ENCODE measurements at places on chromosomes 2 and 18. TPM values are rescaled to one million over a fixed set of nuclear protein-coding genes. Genes with fewer than 3 reads are reported as not detected.

GRCh38 chr2:237864940-237865622, 5.7 kb downstream of the RAMP1 start:
- H3K36me3 ChIP-seq, result no peaks in the 10 kb centered on the region
- H3K4me1 ChIP-seq, result no peaks in the 10 kb centered on the region
- H3K27ac ChIP-seq, result no peak overlapping the region
- no peak for DNase-seq
- no peaks in the 10 kb centered on the region for H3K27me3 ChIP-seq

DNA sequence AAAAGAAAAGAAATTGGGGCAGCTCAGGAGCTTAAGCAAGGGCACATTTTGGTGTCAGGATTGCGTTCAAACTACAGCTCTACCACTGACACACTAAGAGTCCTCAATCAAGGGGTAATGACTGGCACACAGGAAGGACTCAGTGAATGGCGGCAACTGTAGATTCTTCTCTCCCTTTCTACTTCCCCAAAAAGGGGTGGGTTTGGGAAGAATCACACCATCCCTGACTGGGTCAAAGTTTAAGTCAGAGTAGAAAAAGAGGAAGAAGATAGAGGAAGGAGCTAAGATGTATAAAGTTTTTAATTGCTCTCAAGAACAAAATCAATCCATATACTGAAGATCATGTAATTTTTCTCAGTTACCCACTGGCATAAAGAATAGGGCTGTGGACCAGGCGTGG, 2.6 kb downstream of the NLRC4 start:
- H3K36me3 ChIP-seq, result no peaks in the 10 kb centered on the region
- no peak overlapping the region for H3K4me3 ChIP-seq
- no peak for DNase-seq

The DNER gene
- 16.5 TPM for total RNA-seq

The WIPF1 gene
- 55.0 TPM for total RNA-seq

The MEP1B gene
- total RNA-seq, result not detected

GRCh38 chr2:159206736-159207380, 79.6 kb downstream of the WDSUB1 start:
- no peak overlapping the region for H3K4me3 ChIP-seq
- H3K4me1 ChIP-seq, result no peaks in the 10 kb centered on the region
- DNase-seq, result no peak

The PXDN gene
- total RNA-seq, result 42.3 TPM

- peaks cover 10% of the 10 kb centered on the region for H3K4me1 ChIP-seq
- no peak for DNase-seq
- no peaks in the 10 kb centered on the region for H3K27me3 ChIP-seq
- H3K4me3 ChIP-seq, result no peak overlapping the region
- H3K36me3 ChIP-seq, result no peaks in the 10 kb centered on the region
- no peak overlapping the region for H3K27ac ChIP-seq
Observed at GRCh38 chr18:44719519-44720060, 38.9 kb downstream of the SETBP1 start.

The RBBP8 gene
- 166 TPM for total RNA-seq

- no peak for DNase-seq
- no peak overlapping the region for H3K4me3 ChIP-seq
- no peak overlapping the region for H3K27ac ChIP-seq
- H3K36me3 ChIP-seq, result no peaks in the 10 kb centered on the region
- H3K27me3 ChIP-seq, result no peaks in the 10 kb centered on the region
Observed at GRCh38 chr2:189267925-189268579, 88.5 kb upstream of the COL5A2 start.

DNA sequence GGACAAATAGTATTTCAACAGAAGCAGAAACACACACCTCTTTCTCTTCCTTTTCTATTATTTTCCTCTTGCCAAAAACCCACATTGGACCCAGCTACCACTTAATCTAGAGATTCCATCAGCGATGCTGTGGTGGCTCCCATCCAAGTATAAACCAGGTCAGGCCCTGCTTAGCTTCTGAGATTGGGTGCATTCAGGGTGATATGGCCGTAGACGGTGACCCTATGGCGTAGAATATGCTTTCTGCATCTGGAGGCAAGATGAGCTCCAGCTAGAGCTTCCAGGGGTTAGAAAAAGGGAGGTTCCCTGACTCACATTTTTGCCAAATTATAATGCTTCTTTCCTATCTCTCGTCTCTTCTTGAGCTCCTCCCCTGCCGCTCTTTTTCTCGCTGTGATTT, 66.5 kb downstream of the TNP1 start:
- H3K27me3 ChIP-seq, result no peaks in the 10 kb centered on the region
- no peaks in the 10 kb centered on the region for H3K4me1 ChIP-seq
- no peak overlapping the region for H3K27ac ChIP-seq
- H3K36me3 ChIP-seq, result no peaks in the 10 kb centered on the region
- DNase-seq, result no peak

DNA sequence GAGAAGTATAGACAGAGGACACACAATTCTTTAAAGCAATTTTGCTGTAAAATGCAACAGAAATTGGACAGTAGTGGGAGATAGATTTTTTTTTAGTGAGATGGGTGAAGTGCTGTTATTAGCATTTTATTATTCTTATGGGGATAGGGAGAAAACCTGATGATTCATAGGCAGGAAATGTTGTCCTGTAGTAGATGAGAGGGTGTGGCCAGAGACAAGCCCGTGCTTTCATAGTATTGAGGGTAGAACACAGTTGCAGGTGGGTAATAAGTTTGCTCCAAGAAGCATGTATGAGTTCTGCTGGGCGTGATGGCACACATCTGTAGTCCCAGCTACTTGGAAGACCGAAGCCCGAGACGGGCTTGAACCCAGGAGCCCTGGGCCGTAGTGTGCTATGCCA, 128.3 kb upstream of the ARHGAP28 start:
- H3K27ac ChIP-seq, result no peak overlapping the region
- H3K27me3 ChIP-seq, result no peaks in the 10 kb centered on the region
- H3K36me3 ChIP-seq, result no peaks in the 10 kb centered on the region
- H3K4me1 ChIP-seq, result no peaks in the 10 kb centered on the region
- H3K4me3 ChIP-seq, result no peak overlapping the region

DNA sequence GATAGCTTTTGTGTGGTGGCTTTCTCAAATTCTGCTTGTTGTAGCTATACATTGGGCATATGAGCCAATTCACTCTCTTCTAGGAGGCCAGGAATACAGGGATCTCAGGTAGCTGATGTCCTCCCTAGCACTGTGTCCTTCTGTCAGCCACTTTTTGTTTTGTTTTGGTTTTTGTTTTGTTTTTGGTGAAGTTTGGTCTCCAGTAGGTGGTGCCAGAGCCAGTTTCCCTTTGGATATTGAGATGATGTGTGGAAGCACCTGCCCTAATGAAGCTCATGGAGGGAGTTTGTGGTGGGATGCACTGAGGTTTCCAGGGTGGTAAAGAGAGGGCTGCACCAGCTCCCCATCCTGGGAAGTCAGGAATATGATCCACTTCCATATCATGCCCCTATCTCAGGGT, 100.5 kb upstream of the VWC2L start:
- no peak overlapping the region for H3K4me3 ChIP-seq
- no peaks in the 10 kb centered on the region for H3K4me1 ChIP-seq
- H3K36me3 ChIP-seq, result no peaks in the 10 kb centered on the region
- no peaks in the 10 kb centered on the region for H3K27me3 ChIP-seq
- no peak overlapping the region for H3K27ac ChIP-seq
- no peak for DNase-seq

- H3K36me3 ChIP-seq, result no peaks in the 10 kb centered on the region
- no peaks in the 10 kb centered on the region for H3K4me1 ChIP-seq
- no peaks in the 10 kb centered on the region for H3K27me3 ChIP-seq
- H3K27ac ChIP-seq, result no peak overlapping the region
- peak; percentile 49 for DNase-seq
Observed at GRCh38 chr18:33183136-33183535, 257.4 kb downstream of the CCDC178 start.

GRCh38 chr2:218296847-218297246, 4.5 kb upstream of the TMBIM1 start:
- H3K4me3 ChIP-seq, result no peak overlapping the region
- H3K27ac ChIP-seq, result no peak overlapping the region
- DNase-seq, result no peak
- no peaks in the 10 kb centered on the region for H3K36me3 ChIP-seq
- H3K4me1 ChIP-seq, result no peaks in the 10 kb centered on the region

The ADCYAP1 gene
- total RNA-seq, result 11.1 TPM

The OSR1 gene
- total RNA-seq, result 1.6 TPM

- H3K36me3 ChIP-seq, result no peaks in the 10 kb centered on the region
- H3K4me3 ChIP-seq, result no peak overlapping the region
- H3K27ac ChIP-seq, result peak overlapping the region; percentile 4
- H3K27me3 ChIP-seq, result no peaks in the 10 kb centered on the region
- peaks cover 7% of the 10 kb centered on the region for H3K4me1 ChIP-seq
- DNase-seq, result peak; percentile 29
Observed at GRCh38 chr2:113876503-113877387, 13.1 kb upstream of the ACTR3 start.

GRCh38 chr2:223165423-223166214, 113.6 kb downstream of the KCNE4 start:
- H3K36me3 ChIP-seq, result no peaks in the 10 kb centered on the region
- H3K27me3 ChIP-seq, result no peaks in the 10 kb centered on the region
- H3K27ac ChIP-seq, result no peak overlapping the region
- no peak overlapping the region for H3K4me3 ChIP-seq
- no peak for DNase-seq

The SALL3 gene
- 2.0 TPM for total RNA-seq

GRCh38 chr18:46700066-46700824, 43.2 kb upstream of the LOXHD1 start:
- DNase-seq, result no peak
- H3K36me3 ChIP-seq, result no peaks in the 10 kb centered on the region
- H3K27ac ChIP-seq, result no peak overlapping the region
- no peak overlapping the region for H3K4me3 ChIP-seq

- no peak for DNase-seq
- no peak overlapping the region for H3K27ac ChIP-seq
- H3K36me3 ChIP-seq, result no peaks in the 10 kb centered on the region
Observed at GRCh38 chr2:105455488-105456003, 56.7 kb upstream of the FHL2 start.

The NEU2 gene
- total RNA-seq, result not detected

- no peak for DNase-seq
- H3K36me3 ChIP-seq, result no peaks in the 10 kb centered on the region
- no peaks in the 10 kb centered on the region for H3K27me3 ChIP-seq
- H3K4me3 ChIP-seq, result no peak overlapping the region
- H3K27ac ChIP-seq, result no peak overlapping the region
Observed at GRCh38 chr2:101534149-101534611, 59.3 kb upstream of the RFX8 start.

The TUBA4B gene
- 0.98 TPM for total RNA-seq

The HMSD gene
- total RNA-seq, result 1.4 TPM

DNA sequence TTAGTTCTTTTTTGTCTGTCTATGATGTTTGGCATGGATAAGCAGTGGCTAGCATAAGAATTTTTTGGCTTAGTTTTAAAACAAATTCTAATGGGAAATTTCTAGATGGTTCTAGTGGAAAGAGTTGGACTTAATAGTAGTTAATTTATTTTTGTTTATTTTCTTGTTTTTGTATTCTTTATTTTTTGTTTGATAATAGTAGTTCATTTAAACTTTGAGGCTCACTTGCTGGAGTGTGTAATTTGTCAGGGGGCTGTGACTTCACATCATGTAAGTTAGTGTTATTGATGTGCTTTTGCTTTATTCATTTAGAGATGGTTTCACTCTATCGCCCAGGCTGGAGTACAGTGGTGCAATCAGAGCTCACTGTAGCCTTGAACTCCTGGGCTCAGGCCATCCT, 43.7 kb upstream of the KLF11 start:
- peak; percentile 2 for DNase-seq
- H3K4me3 ChIP-seq, result no peak overlapping the region
- no peak overlapping the region for H3K27ac ChIP-seq
- H3K4me1 ChIP-seq, result no peaks in the 10 kb centered on the region
- no peaks in the 10 kb centered on the region for H3K27me3 ChIP-seq

DNA sequence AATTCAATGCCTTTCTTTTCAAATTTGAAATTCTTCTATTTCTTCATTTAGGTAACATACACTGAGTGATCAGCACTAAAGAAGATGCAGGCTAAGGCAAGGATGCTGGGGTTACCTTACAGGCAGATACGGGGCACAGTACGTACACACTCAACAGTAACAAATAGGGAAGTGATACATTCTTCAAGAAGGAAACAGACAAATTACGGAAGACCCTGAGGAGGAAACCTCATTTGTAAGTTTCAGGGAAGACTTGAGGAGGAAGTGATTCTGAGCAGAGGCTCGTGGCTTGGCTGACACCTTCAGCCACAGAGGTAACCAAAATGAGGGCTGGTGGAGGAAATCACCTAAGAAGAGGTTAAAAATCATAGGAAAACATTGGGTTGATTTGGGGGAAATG, 1108.3 kb upstream of the KLHL29 start:
- H3K4me3 ChIP-seq, result no peak overlapping the region
- no peak overlapping the region for H3K27ac ChIP-seq
- H3K36me3 ChIP-seq, result no peaks in the 10 kb centered on the region

DNA sequence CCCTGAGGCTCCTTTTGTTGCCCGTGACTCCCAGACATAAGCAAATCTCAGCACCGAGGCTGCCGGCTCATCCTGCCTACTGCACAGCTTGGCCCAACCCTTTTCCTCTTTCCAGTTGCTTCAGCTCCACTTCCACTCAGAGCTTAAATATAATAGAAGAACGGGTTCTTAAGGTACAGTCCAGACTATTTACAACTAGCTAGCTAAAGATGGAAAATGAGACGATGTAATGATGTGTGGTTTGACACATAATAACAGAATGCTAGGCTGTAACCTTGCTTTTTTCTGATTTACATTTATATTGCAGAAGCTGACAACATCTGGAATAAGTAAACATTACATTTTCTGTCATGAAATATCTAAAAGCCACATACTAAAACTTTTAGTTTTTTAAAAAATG, 26.9 kb upstream of the ATP9B start:
- H3K36me3 ChIP-seq, result no peaks in the 10 kb centered on the region
- H3K27ac ChIP-seq, result no peak overlapping the region
- H3K4me3 ChIP-seq, result no peak overlapping the region

- DNase-seq, result no peak
- no peaks in the 10 kb centered on the region for H3K36me3 ChIP-seq
- no peaks in the 10 kb centered on the region for H3K4me1 ChIP-seq
- H3K27me3 ChIP-seq, result no peaks in the 10 kb centered on the region
- no peak overlapping the region for H3K27ac ChIP-seq
- no peak overlapping the region for H3K4me3 ChIP-seq
Observed at GRCh38 chr18:5393779-5394178, 98.3 kb upstream of the ZBTB14 start.

- no peaks in the 10 kb centered on the region for H3K4me1 ChIP-seq
- H3K4me3 ChIP-seq, result no peak overlapping the region
- DNase-seq, result no peak
Observed at GRCh38 chr18:23069481-23069880, 65.8 kb upstream of the CABLES1 start.

- H3K36me3 ChIP-seq, result no peaks in the 10 kb centered on the region
- H3K4me1 ChIP-seq, result no peaks in the 10 kb centered on the region
- H3K27ac ChIP-seq, result no peak overlapping the region
- no peaks in the 10 kb centered on the region for H3K27me3 ChIP-seq
Observed at GRCh38 chr2:120434492-120435308, 88.8 kb downstream of the INHBB start.

GRCh38 chr18:27483276-27483675, 298.2 kb upstream of the CHST9 start:
- H3K36me3 ChIP-seq, result no peaks in the 10 kb centered on the region
- H3K4me3 ChIP-seq, result no peak overlapping the region
- no peak overlapping the region for H3K27ac ChIP-seq
- H3K27me3 ChIP-seq, result no peaks in the 10 kb centered on the region

Measured in kidney (tissue), 22 donors.